Astrocyte of the spinal cord (primary cell): ENCODE measurements at places on chromosomes 7 and 10.
A peak's percentile ranks its signal among the peaks of the same experiment; 100 is the strongest.

DNA sequence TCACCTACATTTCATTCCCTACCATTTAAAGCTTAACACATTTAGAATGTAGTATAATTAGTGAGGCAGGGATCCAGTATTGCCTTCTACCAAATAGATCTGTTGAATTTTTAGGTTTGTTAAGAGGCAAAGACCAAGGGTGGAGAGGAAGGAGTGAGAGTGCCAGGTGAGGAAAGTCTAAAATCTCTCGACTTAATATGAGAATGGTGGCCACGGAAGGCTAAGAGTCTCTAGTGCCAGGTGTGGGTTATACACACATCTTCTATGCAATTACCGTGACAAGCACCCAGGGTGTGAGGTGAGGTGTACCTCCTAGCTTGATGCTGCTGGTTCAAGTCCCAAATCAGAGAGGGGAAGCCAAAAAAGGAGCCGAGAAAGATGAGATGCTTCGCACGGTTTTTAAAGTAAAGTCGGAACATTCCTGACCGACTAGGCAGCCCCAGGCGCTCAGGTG lies 439 bp downstream of the IQUB start:
- DNase-seq = no peak

DNA sequence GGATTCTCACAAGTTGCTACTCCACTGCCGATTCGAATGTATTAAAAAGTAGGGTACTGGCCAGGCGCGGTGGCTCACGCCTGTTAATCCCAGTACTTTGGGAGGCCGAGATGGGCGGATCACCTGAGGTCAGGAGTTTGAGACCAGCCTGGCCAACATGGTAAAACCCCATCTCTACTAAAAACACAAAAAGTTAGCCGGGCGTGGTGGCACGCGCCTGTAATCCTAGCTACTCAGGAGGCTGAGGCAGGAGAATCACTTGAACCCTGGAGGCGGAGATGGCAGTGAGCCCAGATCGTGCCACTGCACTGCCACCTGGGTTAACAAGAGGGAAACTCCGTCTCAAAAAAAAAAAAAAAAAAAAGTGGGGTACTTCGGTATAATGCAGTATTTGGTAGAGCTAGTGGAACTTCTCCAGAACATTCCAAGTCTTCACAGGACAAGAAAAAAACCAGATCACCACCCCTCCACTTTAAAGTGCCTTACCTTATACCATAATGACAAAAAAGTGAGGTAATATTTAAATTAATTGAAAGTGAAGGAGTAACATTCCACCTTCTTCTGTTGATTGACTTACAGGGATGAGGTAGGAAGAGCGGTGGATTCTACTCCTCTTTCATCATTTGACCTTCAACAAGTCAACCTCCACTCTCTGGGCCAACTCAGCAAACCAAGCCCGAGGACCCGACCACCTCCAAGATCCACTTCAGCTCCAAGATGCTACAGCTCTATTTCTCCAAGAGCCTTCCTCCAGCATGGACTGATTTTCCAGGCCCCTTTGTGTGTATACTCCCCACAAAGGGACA lies 2.0 kb downstream of the BAZ1B start:
- DNase-seq = peak; percentile 17

DNA sequence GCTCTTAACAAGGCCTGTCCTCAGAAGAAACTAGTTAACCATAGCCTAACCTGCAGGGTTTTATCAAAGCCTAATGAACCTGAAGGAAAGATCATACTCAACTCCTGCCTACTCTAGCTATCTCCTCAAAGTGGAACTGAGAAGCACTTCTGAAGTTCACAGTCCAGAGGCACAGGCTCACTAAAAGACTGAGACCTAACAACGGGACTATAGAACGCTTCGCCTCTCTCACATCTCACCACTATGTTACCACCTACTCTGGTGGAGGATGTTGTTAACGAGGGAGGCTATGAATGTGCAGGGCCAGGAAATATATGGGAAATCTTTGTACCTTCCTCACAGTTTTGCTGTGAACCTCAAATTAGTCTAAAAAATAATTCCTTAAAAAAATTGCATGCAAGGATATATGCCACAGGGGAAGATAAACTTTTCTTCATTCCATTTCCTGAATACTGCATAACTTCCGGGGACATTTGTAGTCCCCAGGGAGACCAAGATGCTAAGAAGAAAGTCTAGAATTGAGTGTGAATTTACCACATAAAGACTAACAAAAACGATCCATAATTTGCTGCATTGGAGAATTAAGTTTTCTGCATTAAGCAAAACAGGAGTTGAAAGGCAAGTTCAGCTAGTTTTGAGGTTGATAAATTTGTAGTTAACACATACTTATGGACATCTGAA lies 21.6 kb downstream of the LIPJ start:
- DNase-seq = no peak

- DNase-seq = peak; percentile 71
These were observed 133.8 kb downstream of the SEMA3A start for GRCh38 chr7:84060760-84061261.

- DNase-seq = no peak
These were observed 83.7 kb downstream of the CCNY start for GRCh38 chr10:35420044-35420443.

GRCh38 chr7:112150823-112151641 lies 55.2 kb downstream of the DOCK4 start:
- DNase-seq = peak; percentile 40

- DNase-seq = peak; percentile 29
These were observed 334.2 kb upstream of the MAGI2 start for GRCh38 chr7:79787623-79788022.
